ENCODE measurements at places on chromosomes 6 and 20.
A peak's percentile ranks its signal among the peaks of the same experiment; 100 is the strongest.

GRCh38 chr20:15851576-15852215 is 721.6 kb downstream of the KIF16B start:
- no peak for DNase-seq

GRCh38 chr6:36033935-36034334 is 6.3 kb downstream of the MAPK14 start:
- no peak for DNase-seq

DNA sequence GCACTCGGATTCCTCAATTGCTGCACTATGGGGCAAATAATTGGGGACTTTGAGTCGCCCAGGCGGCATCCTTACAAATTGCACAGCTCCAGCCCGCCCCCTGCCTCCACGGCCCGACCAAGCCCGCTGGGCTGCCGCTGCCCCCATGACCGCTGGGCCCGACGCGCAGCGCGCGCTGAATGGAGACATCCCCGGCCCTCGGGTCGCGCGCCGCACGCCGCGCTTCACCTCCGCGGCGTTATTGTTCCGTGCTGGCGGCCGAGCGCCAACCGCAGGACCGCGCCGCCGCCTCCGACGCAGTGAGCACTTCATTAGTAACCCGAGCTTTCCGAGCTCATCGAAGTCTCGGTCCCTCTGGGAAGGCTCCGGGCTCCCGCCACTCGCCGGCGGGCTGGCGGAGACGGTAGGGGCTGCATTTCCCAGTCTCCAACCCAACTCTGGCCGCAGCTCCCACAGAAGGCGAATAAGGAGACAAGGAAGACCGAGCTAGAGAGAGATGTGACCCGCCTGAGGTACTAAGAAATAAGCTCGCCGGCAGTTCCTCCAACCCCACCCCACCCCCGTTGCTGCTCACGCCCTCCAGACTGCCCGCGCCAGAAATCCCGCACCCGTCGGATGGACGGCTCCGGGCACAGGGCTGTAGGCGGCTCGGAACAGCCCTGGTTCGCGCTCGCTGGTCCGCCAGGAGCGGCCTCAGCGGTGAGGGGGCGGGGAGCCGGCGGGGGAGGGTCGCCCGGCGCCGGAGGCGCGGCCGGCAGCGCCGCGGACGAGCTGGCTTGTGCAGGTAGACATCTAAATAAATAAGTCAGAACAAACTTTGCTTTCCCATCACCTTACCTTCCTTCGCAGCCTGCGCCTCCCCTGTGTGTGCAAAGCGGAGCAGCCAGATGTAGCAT is 703 bp downstream of the EPHA7 start:
- peak; percentile 57 for DNase-seq

GRCh38 chr20:1185790-1186334 is 1.1 kb upstream of the TMEM74B start:
- peak; percentile 71 for DNase-seq

DNA sequence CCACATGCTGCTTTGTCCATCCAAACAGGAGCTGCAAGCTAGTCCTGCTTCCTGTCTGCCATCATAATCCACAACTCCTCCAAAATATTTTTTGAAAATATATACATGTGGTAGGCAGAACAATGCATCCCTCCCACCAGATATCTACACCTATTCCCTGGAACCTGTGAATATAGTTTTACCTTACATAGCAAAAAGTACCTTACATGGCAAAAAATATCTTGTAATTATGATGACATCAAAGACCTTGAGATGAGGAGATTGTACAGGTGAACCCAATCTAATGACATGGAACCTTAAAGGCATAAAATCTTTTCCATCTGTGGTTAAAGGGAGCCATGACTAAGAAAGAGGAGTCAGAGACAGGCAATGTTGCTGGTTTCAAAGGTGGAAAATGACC is 15.3 kb upstream of the RGS17 start:
- no peak for DNase-seq

DNA sequence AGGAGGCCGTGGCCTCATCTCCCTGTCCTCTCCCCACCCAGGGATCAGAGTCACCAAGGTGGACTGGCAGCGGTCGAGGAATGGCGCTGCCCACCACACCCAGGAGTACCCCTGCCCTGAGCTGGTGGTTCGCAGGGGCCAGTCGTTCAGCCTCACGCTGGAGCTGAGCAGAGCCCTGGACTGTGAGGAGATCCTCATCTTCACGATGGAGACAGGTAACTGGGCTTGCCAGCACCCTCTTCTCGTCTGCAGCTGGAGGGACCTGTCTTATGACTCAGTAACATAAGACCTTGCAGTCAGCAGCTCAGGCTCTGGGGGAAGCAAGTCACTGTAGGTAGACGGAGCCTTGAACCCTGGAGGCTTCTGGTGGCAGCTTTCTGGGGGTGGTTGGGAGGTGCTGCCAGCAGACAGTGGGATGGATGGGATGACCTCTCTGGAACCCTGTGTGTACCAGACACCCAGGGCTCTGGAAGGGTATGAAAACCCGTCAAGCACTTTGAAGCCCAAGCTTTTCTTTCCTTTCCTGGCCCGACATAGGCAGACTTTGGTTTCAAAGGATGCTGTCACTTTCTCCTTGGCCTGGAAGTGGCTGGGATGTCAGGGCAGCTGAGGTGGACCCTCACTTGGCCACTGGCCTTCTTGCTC is 13.8 kb downstream of the TGM6 start:
- DNase-seq = no peak

DNA sequence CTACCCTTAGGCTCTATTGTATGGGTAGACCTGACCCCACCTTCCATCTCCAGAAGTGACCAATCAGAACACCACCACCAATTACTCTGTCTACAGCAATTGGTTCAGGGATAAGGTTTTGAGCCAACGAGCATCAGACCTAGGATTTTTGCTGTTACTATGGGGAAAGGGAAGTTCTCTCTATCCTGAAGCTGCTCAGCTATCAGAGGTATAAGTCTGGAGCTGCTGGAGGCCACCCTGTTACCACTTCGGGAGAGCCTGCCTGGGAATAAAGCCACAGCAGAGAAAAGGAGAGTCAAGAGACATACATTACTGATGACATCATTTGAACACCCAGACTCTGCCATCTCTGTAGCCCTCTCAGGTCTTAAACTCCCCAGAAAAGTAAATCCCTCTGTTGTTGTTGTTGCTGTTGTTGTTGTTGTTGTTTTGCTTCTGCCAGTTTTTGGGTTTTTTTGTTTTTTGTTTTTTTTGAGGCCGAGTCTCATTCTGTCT is 94.5 kb downstream of the PREX1 start:
- no peak for DNase-seq

DNA sequence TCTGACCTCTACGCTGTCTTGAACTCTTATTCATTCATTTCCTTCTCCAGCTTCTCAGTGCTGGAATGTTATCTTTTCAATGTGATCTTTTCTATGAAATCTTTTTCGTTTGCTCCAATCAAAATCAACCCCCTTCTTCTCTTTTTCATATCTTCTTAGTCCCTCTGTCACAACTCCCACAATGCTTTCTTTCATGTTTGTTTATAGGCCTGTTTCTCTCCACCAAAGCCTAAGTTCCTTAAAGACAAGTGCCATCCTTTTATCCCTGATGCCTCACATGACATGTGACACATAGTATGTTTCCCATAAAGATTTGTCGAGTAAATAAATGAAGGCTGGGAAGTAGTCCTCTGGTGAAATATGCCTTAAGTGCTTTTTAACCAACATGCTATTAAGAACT is 38.1 kb downstream of the CRYBG1 start:
- DNase-seq = no peak
